ENCODE measurements at places on chromosomes 2 and 18. TPM values are rescaled to one million over a fixed set of nuclear protein-coding genes. Genes with fewer than 3 reads are reported as not detected.
A peak's percentile ranks its signal among the peaks of the same experiment; 100 is the strongest.

GRCh38 chr2:128304715-128305554 lies 13.7 kb downstream of the HS6ST1 start:
- H3K4me3 ChIP-seq = no peak overlapping the region
- peaks cover 90% of the 10 kb centered on the region for H3K4me1 ChIP-seq
- peak overlapping the region; percentile 94 for H3K27ac ChIP-seq
- no peaks in the 10 kb centered on the region for H3K36me3 ChIP-seq
- peak; percentile 95 for DNase-seq

DNA sequence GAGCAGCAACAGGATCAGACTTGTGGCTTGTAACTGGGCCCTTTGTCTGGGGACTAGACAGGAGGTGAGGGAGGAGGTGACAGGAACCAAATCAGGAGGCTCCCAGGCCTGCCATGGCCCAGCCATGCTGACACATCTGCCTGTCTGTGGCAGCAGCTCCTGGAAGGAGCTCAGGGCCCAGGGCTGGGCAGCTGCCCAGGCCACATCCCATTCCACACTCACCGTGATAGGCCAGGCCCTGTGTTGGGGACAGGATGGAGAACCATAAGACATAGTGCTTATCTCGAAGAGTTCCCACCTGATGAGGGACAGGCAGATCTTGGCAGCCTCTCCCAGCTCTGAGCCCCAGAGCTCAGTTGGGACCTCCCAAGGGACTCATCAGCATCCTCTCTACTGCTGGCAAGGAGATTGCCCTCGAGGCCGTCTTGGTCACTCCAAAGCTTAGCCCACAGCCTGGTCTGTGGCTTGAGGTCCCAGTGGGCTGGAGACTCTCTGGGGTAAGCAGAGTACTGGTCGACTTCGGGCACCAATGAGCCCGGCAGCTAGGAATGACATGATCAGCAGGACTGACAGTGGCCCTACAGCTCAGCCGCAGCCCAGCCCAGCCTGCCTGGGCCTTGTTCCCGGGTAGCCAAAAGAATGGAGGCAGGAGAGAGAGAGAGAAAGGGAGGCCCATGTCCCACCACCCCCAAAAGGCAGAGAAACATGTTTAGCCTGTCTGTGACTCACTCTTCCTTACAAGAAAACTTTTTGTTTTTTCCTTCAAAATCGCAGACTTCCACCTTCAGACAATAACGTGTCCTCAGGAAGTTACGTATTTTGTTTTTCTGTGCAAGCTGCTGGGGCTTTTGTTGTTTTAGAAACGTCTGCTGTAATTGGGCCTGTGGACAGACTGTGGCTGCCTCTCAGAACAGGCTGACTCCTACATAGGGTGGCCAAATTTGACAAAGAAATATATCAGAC lies 82.1 kb downstream of the HS1BP3 start:
- H3K4me3 ChIP-seq = no peak overlapping the region
- no peak for DNase-seq
- peak overlapping the region; percentile 83 for H3K27ac ChIP-seq
- no peaks in the 10 kb centered on the region for H3K36me3 ChIP-seq
- H3K4me1 ChIP-seq = peaks cover 4% of the 10 kb centered on the region

DNA sequence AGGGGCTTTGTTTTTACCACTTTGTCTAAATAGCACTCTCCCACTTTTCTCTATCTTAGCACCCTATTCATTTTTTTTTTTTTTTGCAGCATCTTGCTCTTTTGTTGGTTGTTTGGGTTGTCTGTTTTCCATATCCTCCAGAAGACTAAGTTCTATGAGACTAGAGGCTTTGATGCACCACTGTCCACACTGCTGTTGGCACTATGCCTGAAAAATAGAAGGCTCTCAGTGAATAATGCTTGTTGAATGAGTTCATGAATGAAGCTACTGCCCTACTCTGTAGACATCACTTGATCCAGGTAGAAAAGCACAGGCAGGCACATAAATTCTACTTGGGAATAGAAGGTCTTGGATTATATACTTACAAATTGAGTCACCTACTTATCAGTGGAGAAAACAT lies 7.3 kb downstream of the IL1A start:
- H3K4me3 ChIP-seq = no peak overlapping the region
- DNase-seq = no peak
- H3K4me1 ChIP-seq = no peaks in the 10 kb centered on the region

GRCh38 chr2:208012449-208012848 lies 12.9 kb downstream of the PLEKHM3 start:
- no peak overlapping the region for H3K4me3 ChIP-seq
- peak; percentile 90 for DNase-seq
- peaks cover 41% of the 10 kb centered on the region for H3K4me1 ChIP-seq
- no peaks in the 10 kb centered on the region for H3K36me3 ChIP-seq
- no peaks in the 10 kb centered on the region for H3K27me3 ChIP-seq
- peak overlapping the region; percentile 82 for H3K27ac ChIP-seq

- H3K4me1 ChIP-seq = no peaks in the 10 kb centered on the region
- H3K4me3 ChIP-seq = no peak overlapping the region
- no peaks in the 10 kb centered on the region for H3K27me3 ChIP-seq
- H3K27ac ChIP-seq = no peak overlapping the region
- no peak for DNase-seq
Observed at GRCh38 chr2:129006135-129006886, 687.6 kb upstream of the HS6ST1 start.

GRCh38 chr2:47751856-47752414 lies 31.0 kb upstream of the MSH6 start:
- no peak overlapping the region for H3K27ac ChIP-seq
- H3K4me1 ChIP-seq = no peaks in the 10 kb centered on the region
- no peak for DNase-seq
- no peaks in the 10 kb centered on the region for H3K27me3 ChIP-seq
- H3K36me3 ChIP-seq = no peaks in the 10 kb centered on the region

GRCh38 chr2:95207111-95207961 lies at the start of gene ZNF892:
ZNF892 (plus strand) TSS chr2:95207521; CDS start chr2:95207816, 295 bp downstream.
- H3K27ac ChIP-seq = peak within 1 kb of the TSS; percentile 60
- H3K36me3 ChIP-seq = no peaks in the 10 kb centered on the region
- H3K4me1 ChIP-seq = peaks cover 11% of the 10 kb centered on the region
- no peak within 1 kb of the TSS for H3K4me3 ChIP-seq
- H3K27me3 ChIP-seq = no peaks in the 10 kb centered on the region

- H3K36me3 ChIP-seq = no peaks in the 10 kb centered on the region
- no peaks in the 10 kb centered on the region for H3K27me3 ChIP-seq
- no peaks in the 10 kb centered on the region for H3K4me1 ChIP-seq
- no peak overlapping the region for H3K4me3 ChIP-seq
Observed at GRCh38 chr2:232339121-232340081, 39.1 kb upstream of the ALPP start.

DNA sequence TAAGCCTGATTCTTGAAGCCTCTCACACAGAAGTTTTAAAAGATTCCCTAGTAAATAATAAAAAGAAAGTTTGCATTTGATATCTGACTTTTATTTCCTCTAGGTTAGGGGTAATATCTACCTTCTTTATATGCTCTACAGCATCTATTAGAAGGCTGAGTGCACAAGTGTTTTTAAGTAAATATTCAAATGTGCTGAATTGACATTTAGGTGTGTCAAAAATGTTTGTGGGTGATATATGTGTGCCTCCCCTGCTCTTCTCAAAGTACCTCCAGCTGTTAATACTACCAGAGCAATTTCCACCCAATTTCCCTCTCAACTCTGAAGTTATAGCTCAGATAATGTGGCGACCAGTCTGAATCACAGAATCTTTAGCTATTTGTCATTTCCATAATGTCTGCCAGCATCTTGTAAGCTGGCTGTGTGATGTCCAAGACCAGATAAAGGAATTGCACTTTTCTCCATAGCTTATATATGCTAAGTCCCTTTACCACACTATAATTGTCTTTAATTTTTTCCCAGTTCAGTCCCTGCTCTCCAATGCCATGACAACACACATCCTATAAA lies 24.4 kb upstream of the ERMN start:
- DNase-seq = no peak
- H3K27ac ChIP-seq = no peak overlapping the region
- H3K27me3 ChIP-seq = no peaks in the 10 kb centered on the region
- H3K4me3 ChIP-seq = no peak overlapping the region
- no peaks in the 10 kb centered on the region for H3K36me3 ChIP-seq

- peaks cover 5% of the 10 kb centered on the region for H3K4me1 ChIP-seq
- no peak overlapping the region for H3K4me3 ChIP-seq
- no peak for DNase-seq
- H3K36me3 ChIP-seq = no peaks in the 10 kb centered on the region
Observed at GRCh38 chr2:45570671-45571334, 40.3 kb downstream of the SRBD1 start.

DNA sequence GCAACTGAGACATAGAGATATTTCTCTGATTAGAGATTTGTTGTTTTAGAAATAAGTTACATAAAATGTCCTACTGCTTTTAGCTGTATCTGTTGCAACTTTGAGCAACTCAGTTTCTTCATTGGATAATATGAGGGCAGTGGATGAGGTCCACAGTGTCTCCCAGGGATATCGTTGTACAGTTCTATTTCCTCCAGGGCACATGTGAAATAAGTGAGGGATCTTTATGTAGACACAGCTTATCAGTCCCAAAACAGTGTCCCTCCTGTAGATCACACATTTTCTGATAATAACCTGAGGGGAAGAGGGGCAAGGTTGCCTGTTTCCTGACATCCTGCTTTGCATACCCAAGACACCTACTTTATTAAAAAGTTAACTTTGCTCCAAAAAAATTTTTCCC lies 1231.2 kb upstream of the ZEB2 start:
- DNase-seq = no peak
- no peaks in the 10 kb centered on the region for H3K36me3 ChIP-seq
- H3K27me3 ChIP-seq = no peaks in the 10 kb centered on the region

DNA sequence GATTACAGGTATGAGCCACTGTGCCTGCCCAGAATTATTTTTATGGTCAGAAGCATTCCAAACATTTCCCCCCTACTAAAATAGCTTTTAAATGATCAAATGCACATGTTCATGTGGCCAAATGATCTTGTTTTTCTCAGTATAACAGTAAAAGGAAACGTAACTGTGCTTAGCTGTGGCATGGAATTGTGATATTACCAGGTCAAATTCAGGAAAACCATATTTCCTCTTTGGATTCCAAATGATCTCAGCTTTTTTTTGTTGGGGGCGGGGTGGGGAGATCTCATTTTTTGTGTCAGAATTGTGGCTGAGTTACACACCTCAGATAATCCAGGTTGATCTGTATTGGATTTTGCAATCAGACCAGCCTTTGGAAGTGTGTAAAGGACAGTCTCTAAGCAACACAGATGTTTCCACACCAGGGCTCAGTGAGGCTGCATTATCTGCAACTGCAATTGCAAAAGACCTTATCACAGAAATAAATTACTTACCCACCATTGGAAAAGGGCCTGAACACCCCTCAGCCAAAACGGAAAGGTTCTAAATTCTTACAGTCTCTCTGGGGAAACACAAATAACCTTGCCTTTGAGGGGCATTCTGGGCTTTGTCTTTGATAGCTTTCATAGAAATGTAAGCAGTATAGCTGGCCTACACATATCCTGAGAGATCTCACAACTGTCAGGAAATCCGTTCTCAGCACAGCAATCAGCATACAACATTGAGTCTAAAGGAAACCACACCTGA lies 8.4 kb downstream of the CASP10 start:
- no peaks in the 10 kb centered on the region for H3K36me3 ChIP-seq
- no peaks in the 10 kb centered on the region for H3K27me3 ChIP-seq
- no peak overlapping the region for H3K4me3 ChIP-seq
- DNase-seq = no peak
- no peaks in the 10 kb centered on the region for H3K4me1 ChIP-seq
- H3K27ac ChIP-seq = no peak overlapping the region

DNA sequence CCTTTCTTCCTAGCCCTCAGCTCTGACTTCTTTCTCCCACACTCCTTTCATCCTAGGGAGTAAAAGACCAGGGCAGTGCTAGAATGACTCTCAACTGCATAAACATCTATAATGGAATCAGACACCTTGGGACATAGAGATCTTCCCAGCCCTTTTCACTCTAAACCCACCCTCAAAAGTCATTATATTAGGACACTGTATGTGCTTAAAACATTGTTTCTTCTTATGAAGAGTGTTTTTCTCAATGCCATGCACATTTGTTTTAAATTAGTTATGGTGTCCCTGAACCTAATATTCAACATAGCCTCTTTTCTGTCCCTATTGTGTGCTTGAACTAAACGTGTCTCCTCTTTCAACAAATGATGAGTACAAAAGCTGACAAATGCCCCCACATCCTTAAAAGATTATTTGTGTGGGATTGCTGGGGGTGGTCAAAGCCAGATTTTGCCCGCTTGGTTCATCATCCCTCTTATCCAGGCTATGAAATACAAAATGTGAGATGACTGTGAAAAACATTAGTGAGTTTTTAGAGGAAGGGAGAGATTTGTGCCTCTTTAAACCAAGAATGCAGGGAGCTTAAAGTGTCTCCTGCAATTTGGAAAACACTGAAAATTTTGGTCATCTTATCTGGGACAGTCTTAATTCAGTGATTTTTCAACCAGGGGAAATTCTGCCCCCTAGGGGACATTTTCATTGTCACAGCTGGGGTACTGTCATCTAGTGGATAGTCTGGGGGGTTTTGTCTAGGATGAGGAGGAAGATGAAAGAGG lies 29.0 kb downstream of the SERPINB5 start:
- DNase-seq = no peak
- H3K27ac ChIP-seq = no peak overlapping the region
- no peaks in the 10 kb centered on the region for H3K27me3 ChIP-seq
- no peaks in the 10 kb centered on the region for H3K4me1 ChIP-seq

DNA sequence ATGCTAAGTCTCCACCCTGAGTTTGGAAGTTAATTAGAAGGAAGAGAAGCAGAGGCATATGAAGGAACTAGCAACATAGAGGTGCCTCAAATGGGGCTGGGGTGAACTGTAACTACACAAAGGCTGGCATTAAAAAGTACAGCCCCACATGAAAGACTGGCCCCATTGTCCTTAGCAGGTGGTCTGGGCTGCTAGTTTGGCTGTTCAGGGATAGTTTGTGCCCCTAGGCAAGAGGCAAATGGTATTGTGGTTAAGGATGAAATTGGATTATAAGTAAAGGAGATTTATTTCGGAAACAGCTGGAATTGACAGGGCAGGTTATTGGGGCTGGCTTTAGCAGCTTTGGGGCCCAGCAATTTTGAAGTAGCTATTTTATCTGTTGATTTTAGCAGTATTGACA lies 365.7 kb upstream of the TNP1 start:
- H3K4me3 ChIP-seq = no peak overlapping the region
- H3K36me3 ChIP-seq = no peaks in the 10 kb centered on the region
- DNase-seq = no peak
- no peaks in the 10 kb centered on the region for H3K4me1 ChIP-seq
- H3K27ac ChIP-seq = no peak overlapping the region

DNA sequence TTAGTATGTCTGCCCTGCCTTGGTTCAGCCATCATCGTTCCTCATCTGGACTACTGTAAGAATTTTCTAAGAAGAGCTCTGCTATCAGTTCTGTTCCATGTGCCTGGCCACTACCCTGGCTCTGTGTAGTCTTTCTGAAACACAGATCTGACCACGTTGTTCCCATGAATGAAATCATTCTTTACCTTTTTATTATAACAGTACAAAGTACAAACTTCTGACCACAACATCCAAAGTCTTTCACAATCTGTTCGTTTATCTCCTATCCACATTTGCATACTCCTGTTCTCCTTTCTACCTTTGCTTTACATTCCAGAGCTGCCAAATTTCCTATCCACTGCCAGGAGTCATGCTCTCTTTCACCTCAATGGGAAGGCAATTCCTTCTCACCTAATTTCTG lies 284.6 kb upstream of the LRP1B start:
- no peaks in the 10 kb centered on the region for H3K27me3 ChIP-seq
- H3K27ac ChIP-seq = no peak overlapping the region
- H3K36me3 ChIP-seq = no peaks in the 10 kb centered on the region
- H3K4me1 ChIP-seq = no peaks in the 10 kb centered on the region

TSPYL6 gene
- total RNA-seq = not detected

HOXD4 gene
- 20.2 TPM for total RNA-seq

IL1B gene
- 0.69 TPM for total RNA-seq

TNFRSF11A gene
- total RNA-seq = 5.4 TPM

BOK gene
- 21.3 TPM for total RNA-seq

IL1RL2 gene
- 1.3 TPM for total RNA-seq

RMDN2 gene
- total RNA-seq = 55.6 TPM

EMILIN2 gene
- total RNA-seq = 11.5 TPM

SERPINB3 gene
- not detected for total RNA-seq

CFC1 gene
- 0.11 TPM for total RNA-seq

NMUR1 gene
- 3.2 TPM for total RNA-seq
